ENCODE measurements at places on chromosomes 6 and 20.

- DNase-seq, result no peak
Observed at GRCh38 chr6:137496368-137496767, 2.2 kb upstream of the OLIG3 start.

DNA sequence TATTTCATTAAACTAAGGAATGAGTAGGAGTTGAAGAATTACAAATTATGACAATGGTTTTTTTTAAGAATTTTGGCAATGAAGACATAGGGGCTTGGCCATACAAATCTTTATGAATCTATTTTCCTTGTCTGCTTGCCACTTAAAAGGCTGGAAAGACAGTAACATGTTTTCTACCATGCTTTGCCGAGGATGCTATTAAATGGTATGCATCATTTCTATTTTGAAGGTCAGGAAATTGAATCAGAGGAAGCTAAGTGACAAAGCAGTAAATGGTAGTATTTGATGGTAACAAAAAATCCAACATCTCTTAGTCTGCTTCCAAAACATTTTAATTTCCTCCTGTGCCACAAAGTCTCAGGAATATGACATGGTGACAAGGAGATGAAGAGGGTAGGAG is 287.2 kb downstream of the RFPL4B start:
- no peak for DNase-seq

DNA sequence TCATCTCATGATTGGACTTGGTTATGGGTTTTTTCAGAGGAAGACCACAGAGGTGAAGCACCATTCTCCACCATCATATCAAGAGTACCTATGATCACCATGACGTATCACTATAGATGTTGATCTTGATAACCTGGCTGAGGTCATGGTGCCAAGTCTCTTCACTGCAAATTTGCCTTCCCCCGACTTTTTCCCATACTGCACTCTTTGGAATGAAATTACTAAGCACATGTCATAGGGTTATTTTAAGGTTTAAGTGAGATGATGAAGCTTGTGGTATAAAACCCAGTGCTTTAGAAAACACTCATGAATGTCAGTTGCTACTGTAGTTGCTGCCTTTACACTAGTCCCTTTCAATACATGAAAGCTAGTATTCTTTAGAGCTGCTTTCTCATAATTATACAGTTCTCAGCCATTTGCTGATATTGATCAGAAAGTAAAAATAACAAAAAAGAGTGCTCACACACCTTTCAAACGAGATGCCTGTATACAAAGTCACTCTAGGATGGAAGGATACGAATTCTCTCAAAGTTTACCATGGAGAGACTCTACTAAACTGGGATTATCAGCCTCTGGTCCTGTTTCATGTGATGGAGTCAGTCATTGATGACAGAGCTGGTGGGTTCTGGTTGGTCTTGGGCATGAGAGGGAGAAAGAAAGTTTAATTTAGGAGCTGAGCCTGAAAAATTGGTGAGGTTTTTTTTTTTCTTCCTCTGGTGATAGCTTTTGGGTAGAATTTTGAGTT is 228.1 kb downstream of the PRL start:
- DNase-seq, result no peak

DNA sequence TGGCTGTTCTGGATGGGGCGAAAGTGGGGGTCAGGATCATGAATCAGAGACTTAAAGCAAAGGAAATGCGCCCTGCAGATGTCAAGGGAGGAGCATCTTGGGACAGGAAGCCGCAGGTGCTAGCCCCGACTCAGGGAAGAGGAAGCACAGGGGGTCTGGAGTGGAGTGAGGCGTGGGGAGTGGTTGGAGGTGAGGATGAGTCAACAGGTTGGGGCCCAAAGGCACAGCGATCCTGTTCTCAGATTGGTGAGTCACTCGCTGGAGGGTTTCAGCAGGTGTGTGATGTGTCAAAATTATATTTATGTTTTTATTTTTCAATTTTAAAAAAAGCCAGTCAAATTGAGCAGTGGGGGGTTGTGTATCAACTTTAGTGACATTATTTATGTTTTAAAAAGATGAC is 19.0 kb downstream of the PACSIN1 start:
- peak; percentile 94 for DNase-seq

DNA sequence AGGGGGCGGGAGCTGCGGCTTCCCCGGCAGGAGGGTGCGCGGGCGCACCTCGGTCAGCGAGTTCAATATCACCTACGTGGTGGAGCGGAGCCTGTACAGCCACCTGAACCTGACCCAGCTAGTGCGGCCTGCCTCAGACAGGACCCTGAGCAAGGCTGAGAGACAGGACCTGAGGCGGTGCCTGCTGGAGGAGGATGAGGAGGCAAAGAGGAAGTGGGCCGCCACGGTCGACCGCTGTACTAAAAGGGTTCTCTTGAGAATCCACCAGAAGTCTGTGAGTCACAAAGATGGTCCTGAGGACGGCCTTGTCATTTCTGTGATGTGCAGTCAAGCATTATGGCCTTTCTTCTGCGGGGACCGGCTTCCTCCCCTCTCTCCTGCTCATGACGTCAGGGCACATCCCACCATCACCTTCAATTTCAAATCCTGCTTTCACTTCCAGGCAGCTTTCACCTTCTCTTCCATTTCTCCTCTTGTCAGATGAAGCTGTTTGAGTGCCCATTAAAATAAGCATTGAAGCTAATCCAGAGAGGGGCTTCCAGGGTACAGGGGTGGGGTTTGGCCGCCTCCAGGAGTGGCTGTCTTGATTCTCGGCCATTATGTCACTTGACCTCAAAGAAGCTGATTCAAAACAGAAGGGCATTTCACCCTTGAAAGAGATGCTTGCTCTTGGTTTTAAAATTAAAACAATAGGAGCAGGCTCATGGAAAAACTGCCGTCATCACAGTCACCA is 177.6 kb downstream of the SASH1 start:
- DNase-seq, result no peak

All from COR-L47 (cell line).